ENCODE measurements at places on chromosomes 3 and 15.

DNA sequence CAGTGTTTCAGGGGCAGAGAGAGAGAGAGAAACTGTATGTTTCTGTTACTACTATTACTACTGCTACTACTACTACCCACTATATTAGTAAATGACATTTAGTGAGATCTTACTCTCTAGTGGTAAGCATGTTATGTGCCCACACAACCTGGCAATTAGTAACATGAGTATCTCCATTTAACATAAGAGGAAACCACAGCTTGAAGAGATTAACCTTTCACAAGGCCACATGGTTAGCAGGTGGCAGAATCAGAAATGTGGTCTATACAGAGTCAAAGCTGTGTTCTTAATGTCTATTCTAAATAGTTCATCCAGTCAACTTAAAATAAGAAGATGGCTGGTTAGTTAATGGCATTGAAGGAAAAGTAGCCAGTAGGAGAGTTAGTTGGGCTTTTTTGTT is 961.6 kb downstream of the MCTP2 start:
- DNase-seq, result no peak

DNA sequence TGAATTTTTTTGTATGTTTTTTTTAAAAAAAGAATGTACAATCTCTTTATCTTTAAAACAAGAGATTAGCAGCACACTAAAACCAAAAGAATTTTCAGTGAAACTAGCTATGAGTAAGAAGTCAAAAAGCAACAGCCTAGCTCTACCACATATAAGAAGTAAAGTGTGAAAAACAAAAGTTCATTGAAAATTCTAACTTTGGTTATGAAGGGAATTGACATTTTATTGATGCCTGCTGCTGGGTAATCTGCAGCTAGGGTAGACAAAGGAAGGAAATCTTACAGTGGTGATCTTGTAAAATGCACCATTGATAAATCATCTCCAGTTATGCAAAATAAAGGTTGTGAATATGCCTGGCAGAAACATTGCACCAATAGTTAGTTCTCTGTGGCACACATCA is 37.8 kb upstream of the FOXB1 start:
- DNase-seq, result no peak

GRCh38 chr3:55909373-55909772 is 422.3 kb upstream of the WNT5A start:
- DNase-seq, result no peak

DNA sequence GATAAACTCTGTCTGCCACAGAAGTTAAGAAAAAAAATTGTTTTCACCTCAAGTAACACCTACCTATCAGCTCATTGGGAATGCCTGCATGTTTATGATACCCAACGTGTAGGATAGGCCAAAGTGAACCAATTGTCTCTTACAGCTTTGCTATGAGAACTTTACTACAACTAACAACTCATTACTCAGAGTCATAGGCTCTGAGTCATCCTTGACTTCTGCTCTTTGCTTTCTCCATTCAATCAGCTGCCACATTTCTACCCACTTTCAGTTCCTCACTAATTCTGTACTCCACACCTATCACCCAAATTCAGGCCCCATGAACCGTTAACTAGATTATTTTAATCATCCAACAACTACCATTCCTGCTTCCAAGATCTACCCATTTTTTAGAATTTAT is 843.9 kb downstream of the TUSC7 start:
- no peak for DNase-seq

DNA sequence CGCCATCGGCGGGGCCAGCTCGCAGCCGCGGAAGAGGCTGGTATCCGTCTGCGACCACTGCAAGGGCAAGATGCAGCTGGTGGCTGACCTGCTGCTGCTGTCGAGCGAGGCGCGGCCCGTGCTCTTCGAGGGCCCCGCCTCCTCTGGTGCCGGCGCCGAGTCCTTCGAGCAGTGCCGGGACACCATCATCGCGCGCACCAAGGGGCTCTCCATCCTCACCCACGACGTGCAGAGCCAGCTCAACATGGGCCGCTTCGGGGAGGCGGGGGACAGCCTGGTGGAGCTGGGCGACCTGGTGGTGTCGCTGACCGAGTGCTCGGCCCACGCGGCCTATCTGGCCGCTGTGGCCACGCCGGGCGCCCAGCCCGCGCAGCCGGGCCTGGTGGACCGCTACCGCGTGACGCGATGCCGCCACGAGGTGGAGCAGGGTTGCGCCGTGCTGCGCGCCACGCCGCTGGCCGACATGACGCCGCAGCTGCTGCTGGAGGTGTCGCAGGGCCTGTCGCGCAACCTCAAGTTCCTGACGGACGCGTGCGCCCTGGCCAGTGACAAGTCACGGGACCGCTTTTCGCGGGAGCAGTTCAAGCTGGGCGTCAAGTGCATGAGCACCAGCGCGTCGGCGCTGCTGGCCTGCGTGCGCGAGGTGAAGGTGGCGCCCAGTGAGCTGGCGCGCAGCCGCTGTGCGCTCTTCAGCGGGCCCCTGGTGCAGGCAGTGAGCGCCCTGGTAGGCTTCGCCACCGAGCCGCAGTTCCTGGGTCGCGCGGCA is 1.8 kb downstream of the TLNRD1 start:
- no peak for DNase-seq

- no peak for DNase-seq
These were observed 88.7 kb downstream of the CACNA2D3 start for GRCh38 chr3:54211097-54211496.

GRCh38 chr3:59185591-59186369 is 136.0 kb upstream of the CFAP20DC start:
- no peak for DNase-seq

DNA sequence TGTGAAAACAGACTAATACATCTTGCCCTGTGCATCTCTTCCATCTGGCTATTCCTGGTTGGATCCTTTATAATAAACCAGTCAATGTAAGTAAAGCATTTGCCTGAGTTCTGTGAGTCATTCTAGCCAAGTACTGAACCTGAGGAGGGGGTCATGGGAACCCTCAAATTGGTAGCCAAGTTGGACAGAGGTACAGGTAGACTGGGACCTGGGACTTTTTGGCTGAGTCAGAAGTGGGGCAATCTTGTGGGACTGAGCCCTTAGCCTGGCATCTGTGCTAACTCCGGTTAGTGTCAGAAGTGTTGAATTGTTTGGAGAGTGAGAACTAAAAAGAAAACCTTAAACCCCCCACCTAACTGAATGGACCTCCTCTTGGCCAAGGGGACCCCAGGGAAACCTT is 21.0 kb upstream of the LIMD1 start:
- no peak for DNase-seq

GRCh38 chr3:32009101-32009500 is 27.6 kb downstream of the ZNF860 start:
- DNase-seq, result no peak

DNA sequence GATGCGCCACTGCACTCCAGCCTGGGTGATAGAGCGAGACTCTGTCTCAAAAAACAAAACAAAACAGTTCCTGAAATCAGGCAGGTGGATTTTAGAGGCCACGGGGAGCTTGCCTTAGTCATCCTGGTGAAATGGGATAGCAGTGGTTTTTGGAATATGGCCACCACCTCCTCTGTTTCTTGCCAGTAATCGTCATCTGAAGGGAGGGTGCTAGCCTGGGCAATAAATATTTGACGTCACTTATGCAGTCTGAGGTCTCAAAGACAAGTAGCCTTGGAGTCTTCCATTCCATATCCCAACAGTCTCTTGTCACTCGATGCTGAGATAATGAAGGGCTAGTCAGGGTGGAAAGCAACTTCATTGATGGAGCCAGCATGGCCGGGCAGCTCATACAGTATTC is 55.2 kb downstream of the KCNAB1 start:
- DNase-seq, result no peak

DNA sequence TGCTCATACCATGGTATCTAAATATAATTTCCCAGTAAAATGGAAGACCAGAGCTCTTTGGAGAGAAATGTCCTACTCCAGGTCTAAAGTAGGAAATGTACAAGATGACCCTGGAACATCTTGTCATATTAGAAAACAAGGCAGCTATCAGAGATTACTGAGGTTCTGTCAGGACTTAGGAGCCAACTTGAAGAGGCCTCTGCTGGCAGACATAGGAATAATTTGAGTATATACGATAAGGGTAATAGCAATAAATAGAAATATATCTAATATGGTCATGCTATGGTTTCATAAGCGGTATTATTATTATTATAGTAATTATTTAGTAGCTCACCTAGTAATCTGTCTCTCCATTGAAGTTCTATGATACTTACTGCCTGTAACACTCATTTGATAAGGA is 224.2 kb downstream of the SOX2 start:
- no peak for DNase-seq

DNA sequence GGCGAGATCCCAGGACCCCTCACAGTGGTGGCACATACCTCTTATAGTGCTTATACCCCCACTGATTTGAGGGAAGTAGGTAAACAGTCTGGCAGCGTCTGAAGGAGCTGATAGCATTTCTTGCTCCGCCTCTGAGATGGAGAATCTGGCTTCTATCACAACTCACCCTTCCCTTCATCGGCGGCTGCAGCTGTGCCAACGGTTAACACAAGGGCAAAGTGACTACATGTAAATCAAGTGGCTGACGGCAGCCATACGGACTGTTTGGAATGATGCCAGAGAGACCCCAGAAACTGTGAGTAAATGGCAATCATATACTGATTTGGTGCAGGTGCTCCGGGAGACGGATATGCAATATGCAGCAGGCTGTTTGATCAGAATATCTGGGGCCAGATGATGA is 66.8 kb upstream of the UNC13C start:
- no peak for DNase-seq

- DNase-seq, result no peak
These were observed 145.7 kb upstream of the MEIS2 start for GRCh38 chr15:37246065-37246464.

DNA sequence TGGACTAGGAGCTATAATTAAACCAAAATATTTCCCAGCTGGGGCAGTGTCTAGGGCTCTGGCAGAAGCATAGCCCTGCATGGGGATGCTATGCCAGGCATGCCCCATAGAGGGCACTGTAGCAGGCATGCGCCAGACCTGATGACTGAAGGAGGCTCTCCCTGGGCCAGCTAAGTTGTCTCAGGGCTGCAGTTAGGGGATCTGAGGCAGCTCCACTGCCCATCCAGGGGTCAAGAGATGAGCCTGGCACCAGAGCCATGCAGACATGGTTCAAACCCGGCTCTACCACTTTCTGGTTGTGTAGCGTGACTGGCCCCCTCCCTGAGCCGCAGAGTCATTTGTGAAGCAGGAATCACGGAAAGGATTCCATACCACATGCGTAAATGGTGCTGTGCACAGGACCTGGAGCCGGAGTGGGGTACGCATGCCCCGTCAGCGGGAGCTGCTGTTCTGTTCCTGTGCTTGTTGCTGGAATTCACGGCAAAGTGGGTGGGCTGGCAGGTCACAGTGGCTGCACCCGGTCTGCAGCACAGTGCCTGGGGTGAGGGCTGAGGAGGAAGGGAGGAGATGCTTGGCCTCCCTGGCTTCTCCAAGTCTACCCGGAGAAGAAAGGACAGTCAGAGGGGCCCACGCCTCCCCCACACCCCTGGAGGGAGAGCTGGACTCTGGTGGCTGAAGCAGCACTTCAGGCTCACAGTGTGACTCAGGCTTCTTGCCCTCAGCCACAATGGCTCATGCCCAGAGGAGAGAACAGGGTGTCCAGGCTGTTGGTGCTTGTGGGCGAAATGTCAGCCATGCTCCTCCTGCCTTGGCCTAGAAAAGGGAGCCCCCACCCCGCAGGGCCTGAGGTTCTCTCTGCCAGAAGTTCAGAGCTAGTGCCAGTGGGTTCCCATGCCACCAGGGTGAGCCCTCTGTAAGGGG is 43.1 kb downstream of the DNASE1L3 start:
- peak; percentile 10 for DNase-seq
